Fibroblast of the aortic adventitia (primary cell): ENCODE measurements at places on chromosomes 13 and 19.

- DNase-seq = no peak
Measured at GRCh38 chr19:42494321-42494720, 34.0 kb downstream of the CEACAM1 start.

GRCh38 chr13:111614613-111615012 is 294.2 kb downstream of the TEX29 start:
- no peak for DNase-seq

DNA sequence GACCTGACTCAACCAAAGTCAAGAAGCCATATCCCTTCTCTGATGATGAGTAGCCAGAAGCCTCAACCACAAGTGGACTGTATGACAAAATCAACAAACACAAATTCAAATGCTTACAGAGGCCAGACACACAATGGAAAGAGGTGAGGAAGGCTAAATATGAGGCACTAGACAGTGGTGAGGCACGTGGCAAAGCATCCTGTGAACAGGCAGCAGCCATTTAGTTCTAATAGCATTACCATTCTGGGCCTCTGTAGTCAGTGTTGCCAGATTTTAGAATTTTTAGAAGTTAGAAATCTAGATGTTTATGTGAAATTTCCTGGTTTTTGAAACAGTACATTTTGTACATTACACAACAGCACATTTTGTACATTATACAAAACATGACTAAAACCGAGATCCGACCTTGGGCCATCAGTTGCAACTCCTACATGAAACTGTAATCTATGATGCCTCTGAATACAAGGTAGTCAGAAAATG is 403.3 kb downstream of the COG6 start:
- no peak for DNase-seq

- peak; percentile 49 for DNase-seq
Measured at GRCh38 chr19:6718741-6719539, 1.5 kb downstream of the C3 start.

- peak; percentile 21 for DNase-seq
Measured at GRCh38 chr19:56476651-56477428, at the start of gene ZNF667. TSS of gene ZNF667 (minus strand) at chr19:56477345. CDS start at chr19:56462370, 14,975 bp downstream.

- DNase-seq = no peak
Measured at GRCh38 chr19:36101550-36102327, 9.2 kb upstream of the OVOL3 start.

DNA sequence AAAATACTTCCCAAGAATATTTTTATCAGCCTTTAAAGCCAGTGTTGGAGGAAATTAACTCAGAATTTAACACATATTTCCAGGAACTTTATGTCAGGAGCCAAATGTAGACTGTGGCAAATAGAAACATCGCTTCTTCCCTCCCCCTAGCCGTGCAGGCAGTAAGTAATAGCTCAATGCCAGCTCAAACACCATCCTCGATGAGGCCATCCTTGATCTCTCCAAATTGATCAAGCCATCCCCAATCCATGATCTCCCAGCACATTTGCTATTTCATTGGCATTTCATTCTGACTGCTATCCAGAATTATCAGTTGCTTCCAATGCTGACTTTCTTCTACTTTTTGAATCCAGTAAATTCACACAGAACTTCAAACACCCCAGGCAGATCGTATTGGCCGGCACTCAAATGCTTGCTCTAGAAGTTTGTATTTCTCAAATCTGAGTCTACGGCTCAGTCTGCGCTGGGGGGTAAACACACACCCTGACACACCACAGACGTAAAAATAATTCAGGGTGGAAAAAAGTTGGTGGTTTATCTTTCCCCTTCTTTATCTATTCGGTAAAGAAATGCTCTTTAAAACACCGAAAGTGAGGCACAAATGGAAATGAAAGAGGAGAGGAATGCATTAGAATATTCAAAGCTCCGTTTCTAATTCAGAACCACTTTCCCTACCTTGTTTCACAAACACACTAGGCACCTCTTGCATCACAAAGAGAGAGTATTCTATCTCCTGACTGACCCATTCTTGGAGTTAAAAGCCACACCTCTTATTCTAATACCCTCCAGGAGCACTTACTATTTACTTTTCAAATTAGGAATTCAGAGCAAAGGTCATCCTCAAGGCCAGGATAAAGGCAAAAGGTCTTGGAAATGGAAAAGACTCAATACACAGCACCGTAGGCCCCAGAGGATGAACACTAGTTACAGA is 991 bp downstream of the OBI1 start:
- DNase-seq = peak; percentile 16
